Stimulated activated CD8-positive, alpha-beta memory T cell treated with anti-CD3 and anti-CD28 coated beads, Interleukin-7, amount 100 ng/mL, for 1 hour (primary cell): ENCODE measurements at places on chromosomes 7 and 10.

DNA sequence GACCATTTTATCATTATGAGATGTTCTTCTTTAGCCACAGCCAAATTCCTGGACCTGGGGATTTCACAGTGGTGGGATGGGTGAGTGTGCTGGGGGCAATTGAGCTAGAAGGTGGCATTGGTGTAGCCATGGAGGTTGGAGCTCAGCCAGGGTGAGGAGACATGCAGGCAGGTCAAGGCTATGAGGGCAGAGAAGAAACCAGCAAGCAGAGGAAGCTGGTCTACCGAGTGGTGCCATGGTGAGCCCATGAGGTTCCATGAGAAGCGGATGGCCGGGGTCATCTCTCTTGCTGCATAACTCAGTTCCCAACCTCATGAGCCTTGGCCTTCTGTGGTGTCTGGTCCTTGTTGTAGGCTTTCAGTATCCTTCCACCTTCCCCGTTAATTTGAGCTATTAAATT lies 91.4 kb downstream of the CARD11 start:
- no peak for DNase-seq

DNA sequence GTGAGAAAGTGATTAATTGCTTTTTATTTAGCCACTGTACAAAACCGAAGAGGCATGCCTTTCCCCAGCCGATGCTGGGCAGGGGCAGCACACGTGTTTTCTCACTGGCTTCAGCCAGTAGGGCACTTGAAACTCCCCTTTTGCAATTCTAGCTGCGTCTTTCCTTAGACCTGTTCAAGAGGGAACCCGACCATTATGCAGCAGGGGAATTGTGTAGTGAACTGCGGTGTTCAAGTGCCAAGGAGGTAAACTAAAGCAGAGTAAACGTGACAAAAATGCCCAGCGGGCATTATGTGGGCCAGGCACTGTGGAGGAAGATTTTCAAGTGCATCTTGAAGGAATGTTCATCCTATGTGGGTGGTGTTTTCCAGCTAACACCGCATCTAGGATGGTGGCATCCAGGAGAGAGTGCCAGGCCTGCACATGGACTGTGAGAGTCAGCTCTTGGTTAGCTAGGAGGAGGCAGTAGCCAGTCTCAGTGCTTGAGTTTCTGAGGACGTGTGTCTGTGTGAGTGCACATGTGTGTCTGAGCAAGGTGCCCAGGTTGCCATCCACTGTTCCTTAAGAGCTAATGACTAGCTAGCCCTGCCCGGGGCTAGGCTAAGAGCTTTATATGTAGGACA lies 3.3 kb downstream of the WIPF3 start:
- no peak for DNase-seq

- no peak for DNase-seq
Observed at GRCh38 chr7:2465928-2466327, 10.3 kb downstream of the GRIFIN start.

- DNase-seq: no peak
Observed at GRCh38 chr10:132546567-132547420, 9.2 kb downstream of the INPP5A start.

DNA sequence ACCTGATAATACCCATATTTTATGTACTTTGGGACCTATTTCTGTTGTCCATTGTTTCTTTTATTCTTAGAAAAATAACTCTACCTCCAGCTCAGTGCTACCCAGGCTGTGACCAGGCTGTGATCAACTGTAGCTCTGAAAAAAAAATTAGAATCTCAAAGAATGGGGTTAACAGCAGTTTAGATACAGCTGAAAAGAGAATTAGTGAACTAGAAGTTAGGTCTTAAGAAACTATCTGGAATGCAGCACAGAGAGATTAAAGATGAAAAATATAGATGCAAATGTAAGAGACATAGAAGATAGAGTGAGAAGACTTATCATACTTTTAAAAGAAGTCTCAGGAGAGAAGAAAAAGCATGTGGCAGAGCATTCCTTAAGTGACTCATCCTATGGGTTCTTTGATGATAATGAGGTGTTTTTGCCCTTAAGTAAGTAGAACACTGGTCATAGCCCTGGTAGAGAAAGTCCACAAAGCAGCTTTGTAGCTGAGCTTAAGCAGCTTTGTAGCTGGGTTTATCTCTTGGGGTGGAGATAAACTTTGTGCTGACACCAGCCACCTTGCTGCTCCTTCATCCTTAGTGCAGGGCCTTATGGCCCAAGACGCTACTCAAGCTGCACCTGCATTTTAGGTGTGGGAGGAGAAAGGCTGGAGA lies 27.3 kb upstream of the SFRP5 start:
- no peak for DNase-seq

DNA sequence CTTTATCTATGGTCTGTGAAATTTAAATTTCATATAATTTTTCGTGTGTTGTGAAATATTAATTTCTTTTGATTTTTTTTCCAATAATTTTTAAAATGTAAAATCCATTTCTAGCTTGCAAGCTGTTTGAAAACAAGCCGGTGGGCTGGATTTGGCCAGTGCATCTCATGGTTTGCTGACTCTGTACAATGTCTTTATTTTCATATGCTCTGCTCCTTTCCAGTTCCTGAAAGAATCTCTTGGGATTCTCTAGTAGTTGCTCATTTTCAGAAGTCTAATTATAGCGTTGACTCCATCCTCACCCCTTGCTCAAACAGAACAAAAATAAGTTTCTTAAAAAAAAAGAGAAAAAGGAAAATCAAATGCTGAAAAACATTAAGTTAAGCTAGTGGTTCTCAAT lies 21.4 kb downstream of the UBN2 start:
- no peak for DNase-seq

- no peak for DNase-seq
Observed at GRCh38 chr10:110395350-110396283, 90.9 kb upstream of the SMNDC1 start.

DNA sequence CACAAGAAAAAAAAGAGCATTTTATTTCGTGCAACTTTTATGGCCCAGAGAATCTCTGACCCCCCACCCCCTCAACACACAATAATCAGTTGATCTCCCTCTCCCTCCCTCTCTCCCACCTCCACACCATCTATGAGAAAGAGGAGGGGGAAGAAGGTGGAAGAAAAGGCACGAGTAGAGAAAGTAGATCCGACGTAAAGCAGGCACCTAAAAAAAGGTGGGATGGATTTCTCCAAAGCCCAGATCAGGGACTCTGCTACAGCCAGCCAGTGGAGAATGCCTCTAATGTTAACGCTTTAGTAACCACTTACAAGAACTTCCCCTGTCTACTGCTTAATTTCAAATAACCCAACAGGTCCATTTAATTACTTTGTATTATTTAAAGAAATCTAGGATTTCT lies 24.4 kb downstream of the KMT2C start:
- DNase-seq: no peak

DNA sequence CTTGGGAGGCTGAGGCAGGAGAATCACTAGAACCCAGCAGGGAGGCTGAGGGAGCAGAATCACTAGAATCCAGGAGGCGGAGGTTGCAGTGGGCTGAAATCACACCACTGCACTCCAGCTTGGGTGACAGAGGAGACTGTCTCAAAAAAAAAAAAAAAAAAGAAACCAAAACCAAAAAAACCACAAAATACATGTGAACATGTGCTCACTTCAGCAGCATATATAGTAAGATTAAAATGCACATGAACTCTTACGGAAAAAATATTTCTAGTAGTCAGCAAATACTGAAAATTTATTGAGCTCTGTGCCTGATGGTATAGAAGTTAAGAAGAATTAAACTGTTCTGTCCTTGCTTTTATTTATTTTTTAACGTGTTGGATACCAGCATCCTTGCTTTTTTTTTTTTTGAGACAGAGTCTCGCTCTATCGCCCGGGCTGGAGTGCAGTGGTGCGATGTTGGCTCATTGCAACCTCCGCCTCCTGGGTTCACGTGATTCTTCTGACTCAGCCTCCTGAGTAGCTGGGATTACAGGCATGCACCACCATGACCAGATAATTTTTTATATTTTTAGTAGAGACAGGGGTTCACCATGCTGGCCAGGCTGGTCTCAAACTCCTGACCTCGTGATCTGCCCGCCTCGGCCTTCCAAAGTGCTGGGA lies 9.6 kb upstream of the ZNF487 start:
- no peak for DNase-seq

- no peak for DNase-seq
Observed at GRCh38 chr10:119313644-119314043, 106.3 kb downstream of the GRK5 start.

- DNase-seq: no peak
Observed at GRCh38 chr10:19546224-19546623, 270.0 kb upstream of the PLXDC2 start.

DNA sequence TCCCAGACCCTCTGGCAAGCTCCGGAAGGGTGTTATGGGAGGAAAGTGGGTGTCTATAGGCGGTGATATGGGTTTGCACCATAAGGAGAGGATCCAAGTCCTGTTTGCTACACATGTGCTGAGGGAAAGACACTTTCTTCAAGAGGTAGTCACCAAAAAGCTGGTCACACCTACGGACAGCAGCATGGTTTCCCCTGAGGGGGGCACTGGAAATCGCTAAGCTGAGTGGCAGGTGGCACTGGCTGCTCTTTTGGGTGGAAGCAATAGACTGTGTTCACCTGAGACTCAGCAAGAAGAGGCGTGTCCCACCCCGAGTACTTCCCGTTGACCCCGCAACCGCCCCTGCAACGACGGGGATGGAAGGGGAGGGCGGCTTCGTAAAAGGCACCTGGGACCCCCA lies 1.8 kb upstream of the FOXI2 start:
- no peak for DNase-seq

DNA sequence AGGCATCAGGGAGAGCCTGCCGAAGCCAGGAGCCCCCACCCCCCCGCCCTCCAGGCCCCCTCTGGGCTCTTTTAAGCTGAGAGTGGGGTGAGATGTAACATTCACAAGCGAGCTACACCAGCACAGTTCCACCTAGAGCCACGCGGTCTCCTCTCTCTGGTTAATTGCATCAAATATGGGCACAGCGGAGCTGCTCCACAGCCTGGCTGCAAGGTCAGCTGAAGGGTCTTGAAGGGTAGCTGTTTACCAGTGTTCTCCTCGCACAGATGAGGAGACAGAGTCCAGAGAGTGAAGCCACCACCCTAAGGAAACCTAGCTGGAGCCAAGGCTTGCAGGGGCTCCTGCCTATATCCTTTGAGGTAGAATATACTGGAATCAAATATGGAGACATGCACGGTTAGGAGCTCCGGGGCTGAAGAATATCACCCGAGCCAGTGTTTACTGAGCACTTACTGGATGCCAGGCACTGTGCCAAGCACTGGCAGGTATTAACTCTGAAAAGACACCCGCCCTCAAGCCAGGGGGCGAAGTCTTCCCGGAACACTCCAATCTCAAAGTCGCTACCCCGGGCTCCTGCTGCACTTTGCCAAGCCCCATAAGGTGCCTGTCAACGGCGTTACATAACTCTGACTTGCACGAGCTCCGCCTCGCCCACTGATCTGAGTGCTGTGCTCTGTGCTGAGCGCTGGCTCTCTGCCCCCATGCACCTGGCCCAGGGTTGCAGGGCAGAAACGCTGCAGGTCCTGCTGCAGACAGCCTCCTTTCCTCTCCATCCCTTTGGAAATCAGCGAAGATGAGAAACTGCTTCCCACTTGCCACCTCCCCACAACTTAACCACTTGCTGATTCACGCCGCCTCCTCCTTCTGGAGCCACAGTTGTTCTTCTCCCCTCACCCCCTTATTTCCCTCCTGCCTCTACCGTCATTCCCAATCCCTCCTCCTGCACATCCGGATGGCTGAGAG lies 5.4 kb downstream of the CHST15 start:
- DNase-seq: no peak

DNA sequence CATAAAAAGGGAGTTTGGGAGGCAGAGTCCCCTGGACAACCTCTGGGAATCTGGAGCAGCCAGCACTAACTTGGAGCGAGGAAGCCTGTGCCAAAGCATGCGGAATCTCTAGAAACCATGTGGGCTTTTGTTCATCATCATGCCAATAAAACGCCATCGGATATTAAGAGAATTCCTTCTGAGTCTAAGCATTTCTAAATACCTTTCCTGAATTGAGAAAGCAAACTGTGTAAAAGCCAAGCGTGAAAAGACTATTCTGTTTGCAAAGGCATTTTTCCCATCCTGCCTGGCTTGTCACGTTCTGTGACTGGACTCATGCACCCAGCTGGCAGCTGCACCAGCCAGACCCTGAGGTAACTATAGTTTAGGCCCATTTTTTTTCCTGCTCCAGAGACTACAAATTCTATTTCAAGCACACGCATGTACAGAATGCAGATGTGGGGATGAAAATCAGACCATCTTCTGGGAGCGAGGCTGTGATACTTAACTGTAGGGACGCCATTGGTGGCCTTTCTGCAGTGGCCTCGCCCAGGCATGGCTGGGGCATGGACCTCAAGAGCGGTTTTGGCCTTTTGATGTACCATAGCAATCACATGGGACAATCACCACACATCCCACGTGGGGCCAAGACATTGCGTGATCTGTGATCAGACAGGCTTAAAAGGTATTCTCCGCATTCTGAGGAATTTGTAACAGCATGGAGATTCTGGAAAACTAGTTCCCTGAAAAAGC lies 218.9 kb downstream of the KIAA1217 start:
- no peak for DNase-seq

GRCh38 chr7:46705386-46706255 lies 784.5 kb upstream of the IGFBP3 start:
- no peak for DNase-seq

DNA sequence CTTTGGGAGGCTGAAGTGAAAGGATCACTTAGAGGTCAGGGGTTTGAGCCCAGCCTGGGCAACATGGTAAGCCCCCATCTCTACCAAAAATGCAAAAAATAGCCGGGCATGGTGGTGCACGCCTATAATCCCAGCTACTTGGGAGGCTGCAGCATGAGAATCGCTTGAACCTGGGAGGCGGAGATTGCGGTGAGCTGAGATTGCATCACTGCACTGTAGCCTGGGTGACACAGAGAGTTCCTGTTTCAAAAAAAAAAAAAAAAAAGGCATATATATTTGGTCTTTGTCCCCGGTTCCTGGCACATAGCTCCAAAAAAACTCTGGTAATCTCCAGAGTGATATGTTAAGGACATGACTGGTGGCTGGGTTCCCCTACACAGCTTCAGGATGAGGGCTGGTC lies 147.3 kb downstream of the SEC23IP start:
- DNase-seq: no peak

- no peak for DNase-seq
Observed at GRCh38 chr10:101559596-101560297, 28.3 kb downstream of the POLL start.

DNA sequence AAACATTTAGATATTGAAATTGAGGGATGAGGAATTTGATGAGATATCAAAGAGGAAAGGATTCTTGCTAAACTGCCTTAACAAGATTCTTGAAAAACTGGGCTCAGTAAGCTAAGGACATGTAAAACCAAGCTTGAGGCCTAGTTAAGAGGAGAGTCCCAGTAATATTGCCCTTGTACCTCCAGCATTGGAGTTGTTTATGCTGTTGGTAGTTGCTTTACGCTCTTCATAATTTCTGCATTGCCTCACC lies 156.1 kb upstream of the TRIM24 start:
- DNase-seq: no peak
